ENCODE measurements at places on chromosomes 6 and 20.

DNA sequence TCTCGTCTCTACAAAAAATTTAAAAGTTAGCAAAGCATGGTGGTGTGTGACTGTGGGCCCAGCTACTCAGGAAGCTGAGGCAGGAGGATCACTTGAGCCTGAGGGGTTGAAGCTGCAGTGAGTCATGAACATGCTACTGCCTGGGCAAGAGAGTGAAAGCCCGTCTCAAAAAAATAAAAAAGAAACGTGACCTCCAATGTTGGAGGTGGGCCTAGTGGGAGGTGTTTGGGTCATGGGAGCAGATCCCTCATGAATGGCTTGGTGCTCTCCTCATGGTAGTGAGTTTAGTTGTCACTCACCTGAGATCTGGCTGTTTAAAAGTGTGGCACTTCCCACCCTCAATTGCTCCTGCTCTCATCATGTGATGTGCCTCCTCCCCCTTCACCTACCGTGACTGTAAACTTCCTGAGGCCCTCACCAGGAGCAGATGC is 24.3 kb downstream of the RBL1 start:
- DNase-seq, result no peak

- no peak for DNase-seq
These were observed at the start of gene SLC35D3 for GRCh38 chr6:136921936-136922684. TSS of gene SLC35D3 (plus strand) at chr6:136922301. CDS start at chr6:136922429, 128 bp downstream.

DNA sequence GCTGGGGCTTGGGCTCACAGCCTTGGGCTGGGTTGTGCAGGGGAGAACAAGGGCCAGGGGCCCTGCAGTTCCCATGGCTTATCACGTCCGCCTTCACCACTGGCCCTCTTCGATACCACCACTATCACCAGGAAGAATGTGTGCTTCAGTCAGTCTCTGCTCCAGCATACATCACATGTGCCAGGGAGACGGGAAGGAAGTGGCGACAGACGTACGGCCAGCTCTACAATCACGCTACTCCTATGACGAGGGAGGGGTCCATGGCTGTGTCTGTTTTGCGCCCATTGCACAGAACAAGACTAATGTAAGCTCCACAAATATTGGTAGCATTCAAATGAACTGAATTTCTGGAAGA is 72.1 kb downstream of the TRAM2 start:
- DNase-seq, result no peak

DNA sequence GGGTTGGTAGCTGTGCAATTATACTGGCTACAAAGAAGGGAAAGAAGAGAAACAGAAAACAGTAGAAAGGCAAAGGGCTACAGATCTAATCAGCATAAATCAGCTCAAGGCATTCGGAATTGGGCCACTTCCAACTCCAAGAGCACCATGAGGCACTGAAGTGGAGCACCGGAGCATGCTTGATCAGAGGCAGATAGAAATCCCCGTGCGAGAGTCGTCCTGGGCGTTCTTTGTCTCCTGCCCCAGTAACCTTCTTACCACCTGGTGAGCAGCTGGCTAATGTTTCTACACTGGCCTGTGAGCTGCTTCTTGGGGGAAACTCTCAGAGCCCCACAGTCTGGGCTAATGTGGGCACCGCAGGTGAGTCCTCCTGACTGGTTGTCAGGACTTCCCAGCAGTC is 16.7 kb downstream of the NEDD9 start:
- DNase-seq, result no peak

- no peak for DNase-seq
These were observed 702 bp downstream of the ETV7 start for GRCh38 chr6:36386495-36387439.

DNA sequence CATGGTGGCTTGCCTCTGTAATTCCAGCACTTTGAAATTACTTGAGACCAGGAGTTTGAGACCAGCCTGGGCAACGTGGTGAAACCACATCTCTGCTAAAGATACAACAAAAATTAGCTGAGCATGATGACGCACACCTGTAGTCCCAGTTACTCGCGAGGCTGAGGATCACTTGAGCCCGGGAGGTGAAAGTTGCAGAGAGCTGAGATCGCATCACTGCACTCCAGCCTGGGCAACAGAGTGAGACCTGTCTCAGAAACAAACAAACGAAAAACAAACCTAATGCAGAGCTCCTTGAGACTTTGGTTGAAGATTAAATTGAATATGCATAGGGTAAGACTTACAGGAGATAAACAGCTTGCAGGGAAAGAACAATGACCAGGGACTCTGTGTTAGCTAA is 80.8 kb downstream of the SCAF8 start:
- DNase-seq, result no peak

- DNase-seq, result no peak
These were observed 159.8 kb downstream of the TFAP2C start for GRCh38 chr20:56788671-56789610.

DNA sequence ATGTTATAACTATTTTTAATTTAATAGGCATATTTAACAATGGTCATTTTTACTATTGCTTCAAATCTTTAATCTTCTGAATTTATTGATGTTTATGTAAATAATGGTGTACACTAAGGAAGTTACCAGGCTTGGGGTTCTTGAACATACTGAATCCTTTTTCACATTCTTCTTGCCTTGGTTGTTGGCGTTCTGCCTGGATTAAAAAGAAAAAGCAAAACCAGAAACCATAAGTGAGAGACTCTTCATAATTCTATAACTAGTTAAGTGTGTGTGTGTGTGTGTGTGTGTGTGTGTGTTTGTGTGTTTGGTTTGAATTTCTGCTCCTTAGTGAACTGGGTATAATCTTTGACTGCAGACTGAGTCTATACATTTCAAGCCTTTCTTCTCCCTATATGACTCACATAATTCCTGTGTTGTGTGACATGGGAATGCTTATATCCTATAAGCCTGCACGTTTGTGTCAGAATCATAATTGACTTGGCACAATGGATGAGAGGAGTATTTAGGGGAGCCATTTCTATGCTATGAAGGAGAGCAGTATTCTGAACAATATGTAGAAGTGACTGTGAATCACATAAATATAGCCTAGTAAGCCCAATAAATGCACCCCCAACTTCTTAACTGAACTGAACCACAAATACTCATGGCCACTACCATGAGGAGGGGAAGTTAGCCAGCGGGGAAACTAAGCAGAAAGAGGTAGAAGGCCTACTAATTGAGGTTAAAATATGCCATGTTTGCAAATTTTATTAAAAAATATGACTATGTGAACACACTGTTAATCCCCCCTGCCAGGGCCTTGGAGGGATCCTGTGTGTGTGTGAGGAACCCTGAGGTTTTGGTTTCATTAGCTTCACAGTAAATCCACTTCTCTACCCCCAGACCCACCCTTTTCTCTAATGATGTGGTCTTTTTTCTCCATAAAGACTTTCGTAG is 425.5 kb downstream of the BCKDHB start:
- no peak for DNase-seq

- no peak for DNase-seq
These were observed 157.5 kb downstream of the RFPL4B start for GRCh38 chr6:112504621-112505020.

DNA sequence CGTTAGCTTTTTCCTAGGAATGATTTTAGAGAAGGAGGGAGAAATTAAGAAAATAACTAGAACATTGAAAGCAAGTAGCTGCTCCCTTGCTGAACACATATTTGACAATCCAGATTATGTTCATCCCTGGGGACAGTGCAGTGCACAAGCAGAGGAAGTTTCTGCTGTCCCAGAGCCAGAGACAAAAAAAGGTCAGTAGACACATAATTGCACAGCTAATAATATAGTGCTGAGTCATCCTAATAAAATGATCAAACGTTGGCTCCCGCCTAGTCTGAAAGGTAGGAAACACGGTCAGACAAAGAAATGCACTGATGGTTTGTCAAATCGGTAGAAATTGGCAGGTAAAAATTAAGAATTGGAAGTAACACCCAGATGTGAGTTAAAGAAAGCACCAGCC is 21.7 kb upstream of the SSTR4 start:
- no peak for DNase-seq

GRCh38 chr6:21529431-21529830 is 64.1 kb upstream of the SOX4 start:
- DNase-seq, result no peak

DNA sequence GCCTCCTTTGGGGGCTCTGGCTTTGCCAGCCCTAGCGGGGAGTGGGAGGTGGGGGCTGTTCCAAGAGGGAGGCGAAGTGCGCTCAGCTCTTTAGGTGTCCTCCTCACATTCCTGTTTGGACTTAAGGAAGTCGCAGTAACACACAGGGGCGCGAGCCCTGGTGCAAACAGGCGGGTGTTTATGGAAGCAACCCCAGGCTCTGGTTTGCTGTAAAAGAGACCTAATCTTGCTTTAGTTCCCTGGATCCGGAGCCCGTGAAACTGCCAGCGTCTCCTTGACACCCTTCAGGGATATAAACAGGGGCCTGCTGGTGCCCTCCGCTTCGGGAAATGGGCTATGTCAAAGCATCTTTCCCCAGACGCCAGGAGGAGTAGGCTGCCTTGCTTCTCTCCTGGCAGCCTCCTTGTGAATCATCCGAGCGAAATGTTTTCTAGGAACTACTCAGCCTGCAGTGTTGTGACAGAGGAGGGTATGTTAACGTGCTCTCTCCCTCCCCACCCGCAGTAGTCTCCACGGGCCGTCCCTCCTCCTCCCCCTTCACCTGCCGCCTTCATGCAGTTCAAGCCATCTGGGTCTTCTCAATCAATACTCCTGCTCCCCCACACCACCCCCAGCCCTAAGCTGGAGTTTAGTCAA is 168.0 kb upstream of the LRFN2 start:
- DNase-seq, result no peak

GRCh38 chr20:59752704-59753460 is 148.5 kb downstream of the PHACTR3 start:
- no peak for DNase-seq

DNA sequence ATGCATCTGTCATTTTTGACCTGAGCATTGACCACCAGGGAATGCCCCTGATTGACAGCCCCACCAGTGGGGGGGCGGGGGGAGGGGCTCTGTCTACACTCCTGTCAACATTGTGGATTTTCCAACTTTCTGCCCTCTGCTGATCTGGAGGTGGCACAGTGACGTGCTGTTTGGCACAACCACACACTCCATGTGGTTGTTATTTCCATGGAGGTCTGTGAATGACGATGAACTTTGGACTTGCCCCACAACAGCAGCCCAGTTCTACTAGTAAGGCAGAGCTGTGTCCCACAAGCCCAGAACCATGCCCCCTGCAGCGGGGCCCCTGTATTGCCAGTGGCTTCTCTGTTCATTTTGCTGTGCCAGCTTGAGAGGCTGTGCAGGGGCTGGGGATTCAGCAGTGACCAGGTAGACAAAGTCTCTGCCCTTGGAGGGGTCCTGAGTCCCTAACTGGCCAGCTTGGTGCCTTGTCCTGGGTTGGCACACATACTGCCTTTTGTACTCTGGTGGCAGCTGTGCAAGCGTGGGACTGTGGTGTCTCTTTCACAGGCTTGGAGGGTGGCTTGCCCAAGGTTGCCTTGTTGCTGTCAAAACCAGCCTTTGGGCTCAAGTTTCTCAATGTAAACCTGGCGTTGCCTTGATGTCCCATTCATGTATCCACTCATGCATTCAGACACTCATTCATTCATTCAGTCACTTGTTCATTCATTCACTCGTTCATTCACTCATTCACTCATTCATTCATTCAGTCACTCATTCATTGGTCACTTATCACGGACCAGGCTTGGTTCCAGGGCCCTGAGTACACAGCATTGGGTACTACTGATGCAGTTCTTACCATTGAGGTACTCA is 108.5 kb downstream of the SYCP2 start:
- no peak for DNase-seq

- no peak for DNase-seq
These were observed 18.6 kb downstream of the FYN start for GRCh38 chr6:111854683-111855082.

- DNase-seq, result no peak
These were observed 57.8 kb upstream of the NKAIN2 start for GRCh38 chr6:123745895-123746294.

DNA sequence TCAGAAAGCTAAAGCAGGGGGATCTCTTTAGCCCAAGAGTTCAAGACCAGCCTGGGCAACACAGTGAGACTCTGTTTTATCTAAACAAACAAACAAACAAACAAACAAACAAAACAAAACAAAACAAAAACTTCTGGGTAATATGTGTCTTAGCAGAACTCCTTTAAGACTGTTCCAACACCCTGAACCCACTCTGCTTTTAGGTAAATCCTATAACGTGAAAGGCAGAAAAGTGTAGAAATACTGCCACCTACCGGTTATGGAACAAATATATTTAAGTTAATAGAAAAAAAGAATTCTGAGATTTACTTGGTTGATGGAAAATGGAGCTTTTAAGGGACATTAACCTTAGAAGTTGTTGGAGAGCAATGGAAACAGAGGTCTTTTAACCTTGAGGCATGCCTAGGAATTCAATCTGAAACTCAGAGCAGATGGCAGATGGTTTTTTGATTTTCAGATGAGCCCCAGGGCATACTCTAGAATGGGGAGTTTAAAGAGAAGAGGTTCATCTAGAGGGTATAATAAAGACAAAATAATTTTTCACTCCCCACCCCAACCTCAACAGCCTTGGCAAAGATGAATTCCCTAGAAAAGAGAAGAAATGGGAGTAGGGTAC is 38.5 kb downstream of the SOD2 start:
- DNase-seq, result no peak

DNA sequence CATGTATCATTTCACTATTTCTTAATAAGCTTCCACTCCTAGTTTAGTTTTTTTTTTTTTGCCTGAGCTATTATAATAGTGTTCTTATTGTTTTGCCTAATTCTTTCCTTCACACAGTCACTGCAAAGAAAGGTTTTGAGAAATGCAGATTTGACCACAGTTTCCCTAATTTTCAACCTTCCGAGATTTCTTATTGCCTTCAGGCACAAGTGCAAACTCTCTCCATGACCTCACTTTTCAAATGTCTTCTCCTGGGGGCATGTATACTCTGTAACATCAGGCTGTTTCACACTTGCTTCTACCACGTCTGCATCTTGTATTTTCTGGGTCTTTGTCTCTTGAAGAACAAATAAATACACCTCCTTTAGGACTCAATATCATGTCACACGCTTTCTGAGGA is 339.0 kb upstream of the CITED2 start:
- no peak for DNase-seq

DNA sequence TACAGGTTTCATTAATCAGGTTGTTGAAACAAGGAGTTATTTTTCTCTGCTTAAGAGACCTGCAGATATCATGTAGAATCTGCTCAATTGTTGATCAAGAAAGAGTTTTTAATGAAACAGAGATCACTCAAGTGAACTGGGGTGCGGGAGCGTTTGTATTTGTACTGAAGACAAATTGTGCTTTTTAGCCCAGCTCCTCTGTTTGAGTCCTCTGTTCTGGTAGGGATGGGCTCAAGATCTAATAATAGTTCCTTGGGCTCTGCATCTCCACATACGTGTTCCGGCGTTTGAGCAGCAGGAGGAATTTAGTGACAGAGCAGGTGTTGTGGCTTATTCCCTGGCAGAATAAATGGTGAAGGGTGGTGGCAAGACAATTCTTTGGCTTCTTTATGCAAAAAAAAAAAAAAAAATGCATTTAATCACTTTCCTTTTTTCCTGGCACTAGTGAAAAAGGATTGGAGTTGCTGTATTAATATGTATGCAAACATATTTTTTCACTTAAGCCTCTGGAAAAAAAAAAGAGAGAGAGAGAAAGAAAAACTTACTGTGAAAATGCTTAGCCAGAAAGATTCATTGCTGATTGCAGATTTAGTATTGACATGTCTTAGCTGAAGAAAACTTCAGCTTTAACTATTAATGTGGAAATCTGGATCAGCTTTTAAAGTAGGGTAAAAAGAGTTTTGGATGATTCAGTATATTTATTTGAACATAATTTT is 4.0 kb downstream of the CITED2 start:
- no peak for DNase-seq

All from stimulated activated CD4-positive, alpha-beta T cell treated with anti-CD3 and anti-CD28 coated beads, TNF-alpha, amount 100 ng/mL, for 24 hours (primary cell).